Suppressor macrophage treated with lipopolysaccharide for 4 hours (primary cell): ENCODE measurements at places on chromosomes 4 and X.

DNA sequence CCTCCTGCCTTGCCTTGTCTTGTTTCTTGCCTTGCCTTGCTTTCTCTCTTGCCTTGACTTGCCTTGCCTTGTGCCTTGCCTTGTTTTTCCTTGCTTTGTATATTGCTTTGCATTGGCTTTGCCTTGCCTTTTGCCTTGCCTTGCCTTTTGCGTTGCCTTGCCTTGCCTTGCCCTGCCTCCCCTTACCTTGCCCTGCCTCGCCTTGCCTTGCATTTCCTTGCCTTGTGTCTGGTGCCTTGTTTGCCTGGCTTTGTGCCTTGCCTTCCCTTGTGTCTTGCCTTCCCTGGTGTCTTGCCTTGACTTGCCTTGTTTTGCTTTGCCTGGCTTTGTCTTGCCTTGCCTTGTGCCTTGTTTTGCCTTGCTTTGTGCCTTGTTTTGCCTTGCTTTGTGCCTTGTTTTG is 89.7 kb downstream of the TAB3 start:
- no peak for DNase-seq

GRCh38 chr4:7199129-7199725 is 6.9 kb downstream of the SORCS2 start:
- DNase-seq: no peak

- peak; percentile 49 for DNase-seq
Observed at GRCh38 chr4:153465140-153465539, 1.0 kb upstream of the TMEM131L start.

DNA sequence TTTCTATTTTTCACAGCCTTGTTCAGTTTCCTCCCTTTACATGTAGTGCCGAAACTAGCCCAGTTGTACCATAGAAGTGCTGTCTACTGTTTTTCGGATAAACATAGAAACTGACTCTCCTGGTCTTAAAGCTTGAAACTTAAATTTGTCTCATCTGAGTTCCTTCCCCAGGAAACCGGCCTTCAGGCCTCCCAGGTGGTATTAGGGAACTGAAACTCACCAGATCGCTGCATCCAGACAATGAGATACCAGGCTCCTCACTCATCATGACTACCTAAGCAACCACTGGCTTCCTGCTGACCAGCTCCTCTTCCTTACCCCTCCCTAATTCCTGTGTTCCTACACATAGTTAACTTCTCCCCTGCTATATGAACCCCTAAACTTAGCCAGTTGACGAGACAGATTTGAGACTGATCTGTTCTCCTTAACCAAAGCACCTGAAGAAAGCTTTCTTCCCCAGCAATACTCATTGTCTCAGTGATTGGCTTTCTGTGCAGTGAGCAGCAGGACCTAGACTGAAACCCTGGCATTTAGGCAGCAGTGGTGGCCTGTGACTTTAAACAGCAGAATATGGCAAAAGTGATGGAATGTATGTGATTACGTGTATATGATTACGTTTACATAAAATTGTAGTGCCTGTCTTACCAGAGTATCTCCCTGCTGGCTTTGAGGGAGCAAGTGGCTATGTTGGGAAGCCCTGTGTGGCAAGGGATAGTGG is 959.1 kb upstream of the LCORL start:
- no peak for DNase-seq

DNA sequence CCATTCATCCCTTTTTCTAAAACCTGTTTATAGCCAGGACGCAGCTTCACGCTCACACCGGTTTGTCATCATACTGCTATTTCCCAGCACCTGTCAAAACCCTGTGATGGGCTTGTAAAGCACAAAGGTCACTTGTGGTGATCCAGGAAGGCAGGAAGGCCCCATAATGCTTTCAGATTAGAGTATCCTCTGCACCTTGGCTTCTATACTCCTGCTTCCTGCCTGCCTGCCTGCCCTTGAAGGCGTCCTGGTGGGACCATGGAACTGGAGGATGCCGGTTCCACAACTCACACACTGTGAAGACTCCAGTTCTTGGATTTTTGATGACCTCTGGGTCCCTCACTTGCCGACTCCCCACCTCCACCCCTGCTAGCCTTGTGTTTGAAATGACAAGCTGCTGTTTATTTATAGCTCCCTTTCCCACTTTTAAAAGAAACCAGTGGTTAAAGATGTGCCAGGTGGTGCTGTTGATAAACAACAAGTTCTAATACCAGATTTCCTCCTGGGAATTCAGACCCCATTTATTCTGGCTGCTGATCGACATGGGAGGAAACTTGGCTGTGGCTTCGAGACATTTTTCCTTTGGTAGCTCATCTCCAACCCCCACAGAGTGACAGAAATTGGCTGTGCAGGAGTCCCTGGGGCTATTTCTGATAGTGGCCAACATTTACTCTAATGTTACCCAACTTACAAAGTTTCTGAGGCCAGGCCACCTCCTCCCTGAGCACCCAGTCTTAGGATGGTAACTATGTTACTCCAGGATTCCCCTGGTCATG is 211.5 kb downstream of the KDR start:
- DNase-seq: no peak

GRCh38 chr4:8179771-8180170 is 19.3 kb upstream of the SH3TC1 start:
- no peak for DNase-seq

GRCh38 chrX:153537526-153538295 is 20.3 kb downstream of the ATP2B3 start:
- no peak for DNase-seq

DNA sequence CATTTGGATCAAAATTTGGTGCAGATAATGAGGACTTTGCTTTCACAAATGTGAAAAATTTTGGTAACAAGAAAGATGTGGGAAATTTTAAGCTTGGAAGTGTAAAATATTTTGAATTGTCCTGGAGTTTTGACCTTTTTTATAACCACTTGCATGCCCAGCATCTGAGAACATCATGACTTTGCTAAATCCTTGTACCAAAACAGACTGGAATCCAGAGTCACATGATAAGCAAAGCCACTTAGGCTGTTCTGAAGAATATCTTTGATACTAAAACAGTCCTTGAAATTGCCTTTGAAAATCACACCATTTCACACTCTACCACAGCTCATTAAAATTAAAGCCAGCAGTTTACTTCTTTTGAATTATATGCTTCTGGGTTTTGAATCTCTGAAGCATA is 2.5 kb upstream of the PPM1K start:
- DNase-seq: no peak

DNA sequence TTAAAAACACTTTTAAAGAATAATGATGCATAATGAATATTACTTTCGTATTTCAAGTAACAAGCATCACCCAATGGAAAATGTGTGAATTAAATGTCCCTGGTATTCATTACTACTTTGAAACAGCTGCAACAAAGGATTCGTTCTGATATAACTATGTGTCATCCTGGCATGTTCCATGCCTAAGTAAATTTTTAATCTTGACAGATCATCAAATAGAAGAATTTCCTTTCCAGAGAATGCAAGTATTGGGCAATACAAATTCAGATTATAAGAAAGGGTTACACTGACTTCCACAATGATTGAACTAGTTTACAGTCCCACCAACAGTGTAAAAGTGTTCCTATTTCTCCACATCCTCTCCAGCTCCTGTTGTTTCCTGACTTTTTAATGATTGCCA is 105.3 kb downstream of the SPCS3 start:
- no peak for DNase-seq

GRCh38 chr4:17807446-17807845 is 3.1 kb downstream of the DCAF16 start:
- DNase-seq: no peak

GRCh38 chr4:89177807-89178206 is 66.5 kb downstream of the TIGD2 start:
- no peak for DNase-seq

DNA sequence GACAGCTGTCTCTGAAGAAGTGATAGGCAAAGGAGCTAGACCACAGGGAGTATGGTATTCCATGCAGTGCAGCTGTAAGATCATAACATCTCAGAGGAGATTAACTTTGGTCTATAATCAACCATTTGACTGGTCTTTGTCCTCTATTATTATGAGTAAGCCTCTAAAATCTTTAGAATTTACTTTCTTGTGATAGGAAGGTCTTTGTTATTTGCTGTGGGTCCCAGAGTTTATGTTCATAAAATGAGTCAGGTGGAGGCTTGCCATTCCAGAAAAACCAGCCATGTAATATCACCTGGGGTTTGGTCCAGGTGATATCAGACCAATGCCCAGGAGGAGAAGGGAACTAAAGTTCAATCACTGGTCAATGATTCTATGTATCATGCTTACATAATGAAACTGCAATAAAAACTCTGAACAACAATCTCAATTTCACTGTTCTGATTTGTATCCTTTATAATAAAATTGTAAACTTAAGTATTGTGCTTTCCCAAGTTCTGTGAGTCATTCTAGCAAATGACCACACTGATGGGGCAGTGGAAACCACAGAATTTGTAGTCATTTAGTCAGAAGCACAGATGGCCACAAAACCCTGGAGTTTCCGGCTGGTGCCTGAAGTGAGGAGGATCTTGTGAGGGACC is 239.6 kb upstream of the TRAM1L1 start:
- no peak for DNase-seq

DNA sequence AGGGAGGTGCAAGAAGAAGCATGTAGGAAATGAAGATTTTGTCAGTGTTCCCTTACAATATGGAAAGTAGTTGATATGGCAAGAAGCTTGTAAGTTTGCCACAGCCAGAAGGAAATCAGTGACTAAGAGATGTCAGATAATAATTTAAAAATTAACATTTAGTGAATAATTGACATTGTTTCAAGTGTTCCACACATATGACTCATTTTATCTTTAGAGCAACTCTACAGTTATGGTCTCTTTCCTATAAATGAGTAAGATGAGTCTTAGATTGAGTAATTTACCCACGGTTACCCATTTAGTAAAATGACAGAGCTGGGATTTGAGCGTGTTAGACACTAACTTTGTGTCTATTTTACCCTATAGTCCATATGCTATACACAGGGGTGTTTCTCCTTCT is 300.3 kb upstream of the IRS4 start:
- DNase-seq: no peak

DNA sequence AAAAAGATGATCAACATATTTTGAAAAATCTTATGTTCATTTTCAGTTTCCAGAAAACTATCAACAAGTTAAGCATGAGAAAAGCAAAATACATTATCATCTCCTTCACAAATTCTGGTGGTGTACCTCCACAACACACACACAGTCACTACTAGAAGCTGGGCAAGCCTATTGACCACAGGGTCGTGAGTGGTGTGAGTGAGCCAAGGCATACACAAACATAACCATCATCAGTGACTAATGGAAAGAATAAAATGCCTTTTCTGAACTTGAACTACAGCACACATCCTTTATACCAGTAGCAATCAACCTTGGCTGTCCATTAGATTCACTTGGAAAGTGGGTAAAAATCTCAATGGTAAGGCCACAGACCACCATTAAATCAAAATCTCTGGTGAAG is 180.2 kb downstream of the FAM47B start:
- no peak for DNase-seq

GRCh38 chr4:156294577-156294976 is 340.9 kb upstream of the CTSO start:
- peak; percentile 46 for DNase-seq

DNA sequence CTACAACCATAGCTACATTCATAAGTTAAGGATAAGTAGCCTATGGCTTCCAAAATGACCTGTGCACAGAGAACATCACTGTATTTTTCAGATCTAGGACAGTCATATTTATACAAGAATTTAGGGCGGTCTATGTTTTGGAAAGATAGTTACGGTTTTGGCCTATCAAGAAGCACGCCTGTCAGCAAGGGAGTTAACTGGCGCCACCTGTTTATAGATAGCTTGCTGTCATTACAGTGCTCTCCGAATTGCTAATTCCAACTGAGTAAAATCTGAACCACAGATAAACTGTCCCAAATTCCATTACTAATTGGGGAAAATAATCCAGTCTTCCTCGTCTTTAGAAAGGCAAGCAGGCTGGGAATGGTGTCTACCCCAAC is 646 bp downstream of the ABCB7 start:
- peak; percentile 6 for DNase-seq

DNA sequence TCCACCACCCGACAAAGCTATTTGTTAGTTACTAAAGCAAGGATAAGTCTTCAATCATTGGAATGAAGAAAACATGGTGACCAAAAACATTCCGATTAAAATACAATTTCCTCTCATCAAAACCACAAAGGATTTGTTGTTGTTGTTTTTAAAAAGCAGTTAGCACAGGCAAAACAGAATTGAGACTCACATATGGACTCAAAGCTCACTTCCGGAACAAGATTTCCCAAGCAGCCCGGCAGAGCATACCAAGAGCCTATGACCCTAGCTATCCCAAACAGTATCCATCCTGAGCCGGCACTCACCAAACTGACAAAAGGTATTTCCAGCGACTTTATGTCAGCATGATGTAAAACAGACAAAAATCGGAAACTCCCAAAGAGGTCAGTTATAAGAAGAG is 39.9 kb downstream of the ADGRA3 start:
- DNase-seq: no peak

DNA sequence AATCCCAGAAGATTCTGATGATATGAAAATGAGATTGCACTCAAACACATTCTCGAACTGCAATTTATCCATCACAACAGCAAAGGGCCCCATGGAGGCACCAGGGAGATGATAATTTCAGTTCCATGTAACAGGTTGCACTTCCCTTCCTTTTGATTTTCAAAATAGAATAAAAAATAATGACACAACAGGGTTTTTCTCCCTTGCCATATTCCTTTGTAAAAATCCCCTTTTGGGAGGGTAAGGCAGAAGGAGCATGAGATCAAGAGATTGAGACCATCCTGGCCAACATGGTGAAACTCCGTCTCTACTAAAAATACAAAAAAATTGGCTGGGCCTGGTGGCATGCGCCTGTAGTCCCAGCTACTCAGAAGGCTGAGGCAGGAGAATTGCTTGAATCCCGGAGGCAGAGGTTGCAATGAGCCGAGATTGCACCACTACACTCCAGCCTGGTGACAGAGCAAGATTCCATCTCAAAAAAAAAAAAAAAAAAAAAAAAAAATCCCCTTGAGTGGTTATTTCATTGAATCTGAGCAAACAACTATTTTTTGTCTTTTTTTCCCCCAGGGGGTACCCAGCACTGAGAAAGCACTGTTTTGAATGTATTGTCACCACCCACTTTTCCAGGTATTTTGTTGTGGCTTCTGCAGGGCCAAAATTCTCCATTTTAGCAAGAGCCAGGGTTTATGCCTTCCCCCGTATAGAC is 26.7 kb downstream of the TBC1D9 start:
- peak; percentile 59 for DNase-seq
